ENCODE measurements at places on chromosomes 1 and 21.

DNA sequence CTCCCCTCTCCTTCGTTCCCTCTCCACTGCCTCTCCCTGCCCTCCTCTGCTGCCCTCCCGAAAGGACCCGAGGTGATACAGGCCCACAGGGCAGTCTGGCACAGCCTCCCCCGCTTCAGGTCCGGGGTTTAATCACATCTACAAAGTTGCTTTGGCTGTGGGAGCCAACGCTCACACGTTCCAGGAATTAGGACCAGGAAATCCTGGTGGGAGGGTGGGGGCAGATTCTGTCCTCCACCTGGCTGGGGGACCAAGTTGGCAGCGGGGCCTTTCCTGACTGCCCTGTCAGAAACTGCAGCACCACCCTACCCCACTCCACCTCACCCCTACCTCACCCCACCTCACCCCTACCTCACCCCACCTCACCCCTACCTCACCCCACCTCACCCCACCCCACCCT is 95.1 kb downstream of the WDR4 start:
- no peak for DNase-seq

DNA sequence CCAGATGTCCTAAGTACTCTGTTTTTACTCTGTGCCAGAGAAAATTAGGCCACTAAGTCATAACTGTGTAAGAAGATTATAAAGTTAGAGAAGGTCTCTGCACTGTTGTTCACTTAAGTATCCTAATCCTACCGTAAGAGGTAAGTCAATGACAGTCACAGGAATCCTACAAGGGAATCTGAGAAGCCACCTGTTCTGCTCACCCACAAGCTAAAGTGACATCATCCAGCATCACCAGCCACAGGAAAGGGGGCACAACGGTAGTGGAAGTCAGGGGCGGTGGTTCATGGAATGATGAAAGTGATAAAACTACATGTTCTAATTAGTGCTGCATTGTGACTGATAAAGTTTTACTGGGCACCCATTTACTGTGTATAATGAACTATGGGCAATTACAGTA is 92.7 kb downstream of the PLD5 start:
- DNase-seq = no peak

DNA sequence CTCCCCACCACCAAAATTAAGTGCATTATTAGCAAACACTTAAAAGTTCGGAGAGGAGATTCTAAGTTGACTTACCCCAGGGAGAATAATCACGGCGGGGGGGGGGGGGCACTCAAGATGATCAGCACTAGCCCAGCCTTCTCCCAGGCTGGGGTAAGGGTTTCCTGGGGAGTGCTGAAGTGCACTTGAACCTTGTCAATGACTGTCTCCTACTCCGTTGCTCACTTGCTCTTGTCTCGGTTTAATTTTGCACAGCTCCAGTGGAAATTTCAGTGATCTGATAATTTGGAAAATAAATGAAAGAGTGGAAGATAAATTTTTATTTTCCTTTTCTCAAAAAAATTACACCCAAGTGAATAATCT is 59.2 kb downstream of the PBX1 start:
- DNase-seq = no peak

DNA sequence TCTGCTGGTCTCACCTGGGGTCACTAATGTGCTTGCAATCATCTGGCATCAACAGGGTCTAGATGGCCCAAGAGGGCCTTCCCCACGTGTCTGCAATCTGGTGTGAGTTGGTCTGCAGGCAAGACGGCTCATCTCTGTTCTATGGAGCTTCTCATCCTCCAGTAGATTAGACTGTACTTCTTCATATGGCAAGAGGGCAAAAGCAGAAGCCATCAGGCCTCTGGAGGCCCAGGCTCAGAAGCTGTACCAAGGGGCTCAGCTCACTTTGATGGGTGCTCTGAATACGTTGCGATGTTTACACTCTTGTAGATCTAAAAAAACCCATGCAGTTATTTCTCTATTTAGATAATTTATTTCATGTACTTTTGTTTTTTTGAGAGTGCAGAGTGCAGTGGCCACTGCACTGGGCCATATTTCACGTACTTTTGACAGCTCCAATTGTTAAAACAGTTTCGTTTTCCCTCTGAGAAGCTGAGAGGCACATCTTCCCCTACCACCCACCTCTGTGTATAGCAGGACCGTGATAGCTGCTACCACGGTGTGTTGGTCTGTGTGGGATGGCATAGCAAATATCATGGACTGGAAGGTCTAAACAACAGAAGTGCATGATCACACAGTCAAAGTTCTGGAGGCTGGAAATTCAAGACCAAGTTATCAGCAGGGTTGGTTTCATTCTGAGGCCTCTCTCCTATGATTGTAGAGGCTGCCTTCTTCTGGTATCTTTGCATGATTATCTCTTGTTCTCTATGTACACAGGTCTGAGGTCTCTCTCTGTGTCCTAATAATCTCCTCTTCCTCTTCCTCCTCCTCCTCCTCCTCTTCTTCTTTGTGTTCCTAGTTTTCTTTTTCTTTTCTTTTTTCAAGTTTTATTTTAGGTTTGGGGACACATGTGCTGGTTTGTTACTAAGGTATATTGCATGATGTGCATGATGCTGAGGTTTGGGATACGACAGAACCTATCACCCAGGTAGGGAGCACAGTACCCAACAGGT is 17.0 kb downstream of the CITED4 start:
- no peak for DNase-seq

DNA sequence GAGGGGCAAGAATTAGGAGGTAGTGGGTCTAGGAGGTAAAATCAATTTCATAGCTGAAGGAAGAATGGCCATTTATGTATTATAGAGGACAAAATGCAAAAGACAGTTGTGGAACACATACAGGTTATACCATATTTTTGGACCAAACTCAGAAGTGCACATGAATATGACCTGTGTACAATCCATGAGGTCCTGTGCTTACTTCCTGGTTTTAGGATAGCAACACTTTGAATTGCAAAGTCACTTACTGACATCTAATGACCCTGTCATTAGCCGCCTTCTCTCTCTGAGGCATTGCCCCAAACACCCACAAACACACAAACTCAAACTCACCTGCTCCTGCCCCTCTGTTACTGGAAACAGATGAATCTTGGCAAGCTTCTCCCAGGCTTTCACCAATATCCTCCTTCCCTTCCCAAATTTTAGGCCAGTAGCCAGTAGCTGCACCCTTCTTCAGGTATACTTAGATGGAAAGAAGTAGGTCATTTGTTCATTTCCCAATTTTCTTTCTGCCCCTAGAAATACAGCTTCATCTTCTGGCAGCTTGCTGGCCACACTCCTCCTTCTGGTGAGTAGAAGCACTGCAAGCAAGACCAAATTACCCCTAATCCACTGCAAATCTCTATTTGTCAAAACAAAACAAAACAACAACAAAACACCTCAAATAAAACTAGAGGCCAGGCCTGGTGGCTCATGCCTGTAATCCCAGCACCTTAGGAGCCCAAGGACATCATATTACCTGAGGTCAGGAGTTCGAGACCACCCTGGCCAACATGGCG is 13.7 kb upstream of the RPL5 start:
- no peak for DNase-seq

GRCh38 chr1:111990878-111991718 is 1.6 kb upstream of the KCND3 start:
- DNase-seq = peak; percentile 5

- no peak for DNase-seq
Measured at GRCh38 chr1:18653367-18653766, 22.7 kb downstream of the PAX7 start.

- no peak for DNase-seq
Measured at GRCh38 chr1:37153116-37154100, 119.1 kb upstream of the GRIK3 start.

- peak; percentile 68 for DNase-seq
Measured at GRCh38 chr21:46598581-46599572, 6.0 kb downstream of the S100B start.

GRCh38 chr1:35398739-35399138 is 130.2 kb downstream of the ZMYM4 start:
- DNase-seq = no peak

- no peak for DNase-seq
Measured at GRCh38 chr1:184418652-184419349, 32.0 kb downstream of the C1orf21 start.

DNA sequence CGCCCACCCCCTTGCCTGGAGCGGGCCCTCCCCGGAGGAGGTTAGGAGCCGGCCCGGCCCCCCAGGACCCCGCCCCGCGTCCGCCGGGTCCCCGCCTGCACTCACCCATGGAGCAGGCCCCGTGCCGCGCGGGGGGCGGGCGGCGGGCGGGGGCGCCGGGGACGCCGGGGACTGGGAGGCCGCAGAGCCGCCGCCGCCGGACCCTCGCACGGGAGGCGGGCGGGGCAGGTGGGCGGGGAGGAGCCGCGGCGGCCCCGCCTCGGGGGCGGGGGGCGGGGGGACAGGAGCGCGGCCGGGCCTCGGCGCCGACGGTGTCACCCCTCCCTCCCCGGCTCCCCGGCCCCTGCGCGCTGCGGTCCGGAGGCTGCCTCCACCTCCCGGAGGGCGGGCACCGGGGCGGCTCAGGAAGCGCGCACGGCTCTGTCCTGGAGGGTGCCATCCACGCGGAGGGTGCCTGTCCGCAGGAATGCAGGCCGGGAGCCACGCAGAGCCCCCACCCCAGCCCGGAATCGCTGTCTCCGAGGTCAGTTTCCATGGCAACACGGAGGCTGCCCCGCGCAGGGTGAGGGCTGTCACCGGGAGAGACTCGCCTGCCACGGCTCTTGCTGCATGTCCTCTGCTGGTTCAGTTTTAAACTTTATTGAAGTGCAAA is 5.9 kb upstream of the PLEKHG5 start:
- no peak for DNase-seq

GRCh38 chr1:35062518-35063196 is 16.5 kb upstream of the ZMYM1 start:
- DNase-seq = no peak

- no peak for DNase-seq
Measured at GRCh38 chr1:21951226-21951870, 14.2 kb upstream of the HSPG2 start.

DNA sequence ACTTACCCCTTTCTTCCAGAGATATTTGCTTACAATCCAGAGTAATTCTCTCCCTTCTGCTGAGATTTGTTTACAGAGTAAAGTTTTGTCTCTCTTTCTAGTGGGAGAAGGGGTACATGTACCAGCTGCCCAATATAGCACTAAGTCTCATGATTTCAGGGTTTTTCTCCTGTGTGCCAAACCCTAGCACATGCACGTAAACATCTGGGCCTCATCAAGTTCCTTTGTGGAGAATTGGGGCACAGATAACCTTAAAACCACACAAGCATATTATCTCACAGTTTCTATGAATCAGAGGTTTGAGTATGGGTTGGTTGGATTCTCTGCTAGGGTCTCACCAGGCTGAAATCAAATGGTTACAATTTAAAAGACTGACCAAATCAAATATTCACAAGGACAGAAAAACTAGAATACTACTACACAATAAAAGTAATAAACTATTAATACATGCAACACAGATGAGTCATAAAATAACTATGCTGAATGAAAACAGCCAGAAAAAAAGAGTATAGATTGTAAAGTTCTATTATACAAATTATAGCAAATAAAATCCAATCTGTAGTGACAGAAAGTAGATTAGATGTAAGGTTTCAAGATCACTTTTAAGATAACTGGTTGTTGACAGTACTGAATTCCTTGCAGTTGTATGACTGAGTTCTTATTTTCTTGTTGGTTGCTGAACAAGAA is 347.4 kb upstream of the PTBP2 start:
- DNase-seq = no peak

DNA sequence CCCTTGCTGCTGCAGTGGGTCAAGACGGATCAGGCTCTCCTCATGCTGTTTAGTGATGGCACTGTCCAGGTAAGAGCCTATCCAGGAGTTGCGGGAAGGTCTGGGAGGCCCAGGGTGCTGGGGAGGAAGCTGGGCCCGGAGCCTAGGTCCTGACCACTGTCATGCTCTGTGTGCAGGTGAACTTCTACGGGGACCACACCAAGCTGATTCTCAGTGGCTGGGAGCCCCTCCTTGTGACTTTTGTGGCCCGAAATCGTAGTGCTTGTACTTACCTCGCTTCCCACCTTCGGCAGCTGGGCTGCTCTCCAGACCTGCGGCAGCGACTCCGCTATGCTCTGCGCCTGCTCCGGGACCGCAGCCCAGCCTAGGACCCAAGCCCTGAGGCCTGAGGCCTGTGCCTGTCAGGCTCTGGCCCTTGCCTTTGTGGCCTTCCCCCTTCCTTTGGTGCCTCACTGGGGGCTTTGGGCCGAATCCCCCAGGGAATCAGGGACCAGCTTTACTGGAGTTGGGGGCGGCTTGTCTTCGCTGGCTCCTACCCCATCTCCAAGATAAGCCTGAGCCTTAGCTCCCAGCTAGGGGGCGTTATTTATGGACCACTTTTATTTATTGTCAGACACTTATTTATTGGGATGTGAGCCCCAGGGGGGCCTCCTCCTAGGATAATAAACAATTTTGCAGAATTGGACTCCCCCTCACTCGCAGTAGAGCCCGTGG is 1.7 kb downstream of the DYNLT4 start:
- no peak for DNase-seq

DNA sequence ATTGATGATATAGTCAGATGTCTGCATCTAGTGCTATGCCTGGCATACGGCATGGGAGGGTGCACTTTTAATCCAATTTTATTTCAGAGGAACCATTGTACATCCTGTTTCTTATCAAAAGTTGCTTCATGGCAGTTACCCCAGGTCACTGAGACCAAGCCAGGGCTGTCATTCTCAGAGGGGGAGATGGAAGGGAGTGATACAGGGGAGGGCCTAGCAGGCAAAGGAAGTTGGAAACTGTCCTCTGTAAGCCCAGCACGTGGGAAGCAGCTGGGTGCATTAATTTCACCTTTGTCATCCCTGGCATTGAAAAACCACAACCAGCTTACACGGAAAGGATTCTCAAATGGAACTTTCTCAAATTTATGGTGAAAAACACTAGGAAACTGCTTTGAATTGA is 458.7 kb upstream of the ADAMTS5 start:
- DNase-seq = peak; percentile 35

- DNase-seq = no peak
Measured at GRCh38 chr21:17775431-17776126, 43.6 kb downstream of the C21orf91 start.

GRCh38 chr1:222171005-222171404 is 376.9 kb downstream of the HHIPL2 start:
- DNase-seq = peak; percentile 28

GRCh38 chr1:15785683-15786082 is 21.8 kb downstream of the UQCRHL start:
- DNase-seq = no peak

- no peak for DNase-seq
Measured at GRCh38 chr1:37725851-37726613, 33.7 kb downstream of the CDCA8 start.

GRCh38 chr1:162840250-162840839 is 20.6 kb downstream of the CCDC190 start:
- DNase-seq = no peak

- DNase-seq = no peak
Measured at GRCh38 chr1:110190282-110190929, 19.7 kb upstream of the KCNC4 start.

- no peak for DNase-seq
Measured at GRCh38 chr1:15275921-15276683, 29.1 kb downstream of the FHAD1 start.

GRCh38 chr1:10862743-10863335 is 66.4 kb upstream of the CASZ1 start:
- no peak for DNase-seq
